Anterior cingulate cortex (tissue), 58 donors: ENCODE measurements at places on chromosomes 4 and X.

DNA sequence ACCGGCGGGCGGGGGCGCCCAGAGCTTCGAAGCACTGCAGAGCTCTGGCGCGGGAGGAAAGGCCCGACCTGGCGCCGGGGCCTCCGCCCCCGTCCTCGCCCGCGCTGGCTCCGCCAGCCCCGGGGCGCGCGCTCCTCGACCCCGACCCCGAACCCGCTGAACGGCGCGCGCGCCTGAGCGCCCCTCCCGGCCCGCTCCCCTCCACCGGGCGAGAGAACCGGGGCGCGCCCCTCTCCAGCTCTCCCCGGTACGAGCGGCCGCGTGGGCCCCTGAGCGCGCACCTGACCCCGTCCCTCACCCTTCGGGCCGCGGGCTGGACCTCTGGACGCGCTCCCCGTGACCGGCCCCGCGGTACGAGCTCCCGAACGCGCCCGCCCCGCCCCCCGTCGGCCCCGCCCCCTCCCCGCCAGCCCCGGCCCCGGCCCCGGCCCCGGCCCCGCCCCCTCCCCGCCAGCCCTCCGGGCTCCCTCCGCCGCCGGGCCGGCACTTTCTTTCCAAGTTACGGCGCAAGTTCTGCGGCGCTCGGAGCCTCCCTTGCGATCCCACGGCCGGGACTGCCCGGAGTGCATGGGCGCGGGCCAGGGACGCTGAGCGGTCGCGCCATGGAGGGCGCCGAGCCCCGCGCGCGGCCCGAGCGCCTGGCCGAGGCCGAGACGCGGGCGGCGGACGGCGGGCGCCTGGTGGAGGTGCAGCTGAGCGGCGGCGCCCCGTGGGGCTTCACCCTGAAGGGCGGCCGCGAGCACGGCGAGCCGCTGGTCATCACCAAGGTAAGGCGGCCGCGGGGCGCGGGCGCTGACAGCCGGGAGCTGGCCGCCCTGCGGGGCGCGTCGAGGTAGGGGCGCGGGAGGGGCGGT, at the start of gene SHROOM2:
Gene SHROOM2 (plus strand): TSS at position 486 of the 854 bp plus-strand sequence. CDS start 117 bp downstream, at position 603.
- no peak for DNase-seq

DNA sequence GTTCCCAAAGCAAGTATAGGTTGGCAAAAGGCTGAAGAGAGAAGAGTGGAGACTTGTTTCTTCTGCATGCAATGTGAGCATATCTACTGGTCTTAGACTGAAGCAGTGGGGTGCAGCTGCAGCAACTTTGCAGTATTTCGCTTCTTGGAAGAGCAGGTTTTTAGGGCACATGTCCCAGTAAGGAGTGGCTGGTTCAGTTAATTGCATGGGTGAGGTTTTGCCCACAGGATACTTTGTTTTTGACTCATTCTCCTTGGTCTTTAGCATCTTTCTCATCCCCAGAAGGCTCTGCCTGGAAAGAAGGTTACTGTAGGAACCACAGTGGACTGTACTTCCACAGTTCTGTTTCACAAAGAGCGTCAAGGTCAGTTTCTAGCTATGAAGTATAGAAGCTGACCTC, 68.0 kb upstream of the NR3C2 start:
- no peak for DNase-seq

DNA sequence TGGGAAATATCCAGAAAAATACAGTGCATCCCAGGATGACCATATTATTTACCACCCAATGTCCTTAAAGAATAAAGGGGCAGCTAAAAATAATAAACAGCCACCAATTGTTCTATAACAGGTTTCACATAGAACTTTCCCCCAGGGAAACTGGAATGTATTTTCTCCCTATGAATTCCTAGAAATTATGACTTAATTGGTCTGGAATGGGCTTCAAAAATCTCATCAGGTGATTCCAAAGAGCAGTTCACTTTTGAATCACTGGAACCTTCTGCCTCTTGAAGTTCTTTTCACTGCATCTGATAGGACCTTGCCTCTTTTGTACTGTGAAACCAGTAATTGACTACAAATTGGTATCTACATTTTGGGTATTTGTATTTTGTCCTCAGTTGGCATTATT, 119.3 kb downstream of the ZNF330 start:
- DNase-seq: no peak

GRCh38 chrX:18687856-18688495, 16.1 kb upstream of the RS1 start:
- no peak for DNase-seq

- DNase-seq: no peak
These were observed 49.7 kb upstream of the PTPN13 start for GRCh38 chr4:86544310-86544966.
